ENCODE measurements at places on chromosomes 7 and 10. TPM values are rescaled to one million over a fixed set of nuclear protein-coding genes. Genes with fewer than 3 reads are reported as not detected.

DNA sequence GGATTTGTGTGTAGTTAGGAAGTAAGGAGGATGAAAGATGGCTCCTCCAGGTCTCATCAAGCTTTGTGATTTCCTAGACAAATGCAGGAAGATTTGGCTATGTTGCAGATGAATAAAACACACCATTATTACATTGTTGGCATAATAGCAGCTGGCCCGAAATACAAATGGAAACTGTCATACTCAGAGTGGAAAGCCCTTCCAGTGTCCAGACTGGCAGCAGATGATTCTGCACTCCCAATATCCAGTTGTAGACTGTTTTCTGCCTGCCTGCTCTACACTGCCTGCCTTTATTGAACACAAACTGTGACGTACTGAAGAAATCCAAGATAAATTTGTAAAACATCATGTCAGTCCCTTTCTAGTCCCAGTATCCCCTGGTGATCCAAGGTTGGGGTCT is 99.7 kb upstream of the FZD1 start:
- DNase-seq, result no peak

DNA sequence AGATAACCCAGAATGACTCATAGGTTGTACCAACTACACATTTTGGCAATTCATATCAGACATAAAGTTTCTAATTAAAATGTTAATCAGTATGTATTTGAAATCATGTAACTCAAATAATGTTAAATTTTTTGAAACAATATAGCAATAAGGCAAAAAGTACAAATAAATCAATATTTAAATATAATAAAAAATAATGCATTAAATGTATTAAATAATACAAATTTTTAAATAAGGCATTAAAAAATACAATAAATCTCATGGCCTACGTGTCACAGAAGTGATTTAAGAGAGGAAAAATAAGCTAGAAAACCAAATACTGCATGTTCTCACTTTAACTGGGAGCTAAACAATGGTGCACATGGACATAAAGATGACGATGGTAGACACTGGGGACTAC is 9.1 kb downstream of the PON2 start:
- no peak for DNase-seq

- DNase-seq, result no peak
These were observed 5.9 kb downstream of the ADK start for GRCh38 chr10:74156919-74157289.

DNA sequence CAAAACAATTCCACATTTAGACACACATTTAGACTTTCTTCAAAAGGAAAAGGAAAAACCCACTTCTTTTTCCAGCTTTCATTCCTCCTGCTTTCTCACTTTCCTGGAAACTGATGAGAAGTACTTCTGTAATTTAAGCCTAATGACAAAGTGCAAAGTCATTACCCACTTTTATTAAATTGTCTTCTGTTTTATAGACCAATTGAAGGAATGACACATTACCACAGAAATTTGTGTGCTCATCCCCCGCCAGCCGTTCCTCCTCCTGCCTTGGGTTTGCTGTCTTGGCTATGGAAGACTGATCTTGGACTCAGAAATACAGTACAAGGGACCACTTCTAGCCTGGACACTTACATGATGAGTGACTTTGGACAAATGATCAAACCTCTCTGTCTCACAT is 717.8 kb downstream of the SORCS3 start:
- DNase-seq, result no peak

DNA sequence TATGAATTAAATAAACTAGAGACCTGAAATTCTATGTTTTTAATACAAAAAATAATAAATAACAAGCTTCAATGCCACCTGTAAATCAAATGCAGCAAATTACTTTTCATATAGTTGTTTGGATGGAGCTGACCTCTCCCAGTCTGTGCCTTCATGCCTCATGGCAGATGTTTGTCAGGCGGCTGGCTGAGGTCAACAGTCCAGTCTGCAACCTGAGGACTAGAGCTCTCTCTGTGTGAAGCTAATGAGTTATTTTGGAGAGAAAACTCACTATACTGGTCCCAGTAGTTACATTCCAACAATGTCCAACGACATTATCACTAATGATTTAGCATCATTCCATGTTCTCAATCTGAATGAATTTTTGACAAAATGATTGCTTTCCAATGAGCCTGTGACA is 746.2 kb upstream of the POM121L12 start:
- no peak for DNase-seq

DNA sequence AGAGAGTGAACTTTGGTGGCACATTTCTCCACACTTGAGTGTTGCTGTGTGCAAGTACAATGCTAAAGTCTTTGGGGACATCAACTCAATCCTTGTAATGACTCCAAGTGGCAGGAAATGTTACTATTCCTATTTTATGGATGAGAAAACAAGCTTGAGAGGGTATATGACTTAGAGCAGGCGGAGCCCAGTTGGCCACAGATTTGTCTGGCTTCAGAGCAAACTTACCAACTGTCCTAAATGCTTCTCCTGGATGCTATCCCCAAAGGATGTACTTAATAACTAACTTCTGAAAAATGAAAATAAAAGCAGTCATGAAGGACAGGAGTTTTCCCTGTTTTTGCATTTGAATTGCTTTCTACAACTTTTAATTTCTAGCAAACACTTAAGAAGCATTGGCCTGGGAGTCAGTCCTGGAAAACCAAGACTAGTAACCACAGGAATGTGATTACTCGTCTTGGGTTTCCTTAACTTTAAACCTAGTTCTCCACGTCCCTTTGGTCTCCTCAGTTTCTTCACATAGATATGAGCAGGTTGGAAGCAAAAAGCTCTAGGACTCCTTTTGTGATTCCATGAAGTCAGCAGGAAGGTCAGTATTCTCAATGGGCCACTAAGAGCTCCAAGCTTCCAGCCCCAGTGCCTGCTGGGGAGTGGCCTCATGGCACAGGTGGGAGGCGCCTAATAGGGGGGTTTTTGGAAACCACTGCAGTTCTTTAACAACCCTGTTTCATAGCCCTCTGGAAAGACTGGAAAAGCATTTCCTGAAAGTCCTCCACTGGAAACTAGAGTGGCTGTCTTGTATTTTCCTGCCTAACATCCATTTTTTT is 140.8 kb downstream of the GLCCI1 start:
- DNase-seq, result no peak

DNA sequence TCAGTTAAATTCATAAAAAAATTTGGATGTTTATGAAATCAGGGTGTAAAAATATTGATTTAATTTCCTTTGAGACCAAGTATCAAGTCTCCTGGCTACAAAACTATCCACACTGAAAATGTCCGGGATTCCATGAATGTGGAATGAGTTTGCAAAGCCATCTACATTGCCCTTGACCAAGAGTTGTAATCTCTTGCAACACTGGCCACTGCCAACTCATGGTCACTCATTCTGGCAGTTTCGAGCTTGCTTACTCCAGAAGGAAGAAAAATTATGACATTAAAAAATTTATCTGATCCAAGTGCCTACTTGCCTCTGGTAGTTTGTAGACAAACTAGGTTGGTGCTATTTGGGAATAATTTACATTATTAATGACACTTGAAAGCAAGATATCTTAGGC is 84.2 kb downstream of the NPY start:
- no peak for DNase-seq

- DNase-seq, result no peak
These were observed 353.6 kb downstream of the THSD7A start for GRCh38 chr7:11478426-11478825.

Gene TMEM176B
- total RNA-seq, result 44.9 TPM

Gene LIPN
- not detected for total RNA-seq

Gene AKR1B15
- total RNA-seq, result not detected
